Spinal cord (tissue), 10 donors: ENCODE measurements at places on chromosomes 6 and 20. TPM values are rescaled to one million over a fixed set of nuclear protein-coding genes. Genes with fewer than 3 reads are reported as not detected.

- DNase-seq: no peak
Observed at GRCh38 chr6:52374247-52374646, 12.3 kb downstream of the PAQR8 start.

DNA sequence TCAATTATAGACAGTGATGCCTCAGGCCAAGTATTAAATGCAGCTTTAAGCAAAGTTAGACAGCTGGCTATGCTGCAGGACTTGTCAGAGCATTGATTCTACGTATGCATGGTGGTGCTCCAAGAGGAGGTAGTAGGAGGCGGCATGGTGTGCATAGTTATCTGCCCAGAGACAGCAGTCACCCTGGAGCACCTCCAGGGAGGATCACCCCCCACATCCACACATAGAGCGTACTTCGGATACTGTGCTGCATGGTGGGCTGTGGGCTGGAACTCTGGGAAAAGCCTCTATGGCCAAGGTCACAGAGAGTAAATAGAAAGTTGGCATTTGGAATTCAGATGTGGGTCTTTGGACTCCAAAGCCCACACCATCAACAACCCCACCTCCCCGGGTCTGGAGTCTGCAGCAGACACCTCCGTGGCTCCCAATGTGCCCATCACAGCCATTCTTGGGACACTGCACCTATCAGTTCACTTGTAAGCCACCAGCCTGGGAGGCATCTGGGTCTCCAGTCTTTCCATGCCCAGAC lies 64.5 kb upstream of the STX16 start:
- no peak for DNase-seq

Gene ZC2HC1B
- 0.17 TPM for total RNA-seq

Gene PERP
- total RNA-seq: 7.3 TPM

GRCh38 chr20:731891-732560 lies 36.3 kb downstream of the SLC52A3 start:
- no peak for DNase-seq

DNA sequence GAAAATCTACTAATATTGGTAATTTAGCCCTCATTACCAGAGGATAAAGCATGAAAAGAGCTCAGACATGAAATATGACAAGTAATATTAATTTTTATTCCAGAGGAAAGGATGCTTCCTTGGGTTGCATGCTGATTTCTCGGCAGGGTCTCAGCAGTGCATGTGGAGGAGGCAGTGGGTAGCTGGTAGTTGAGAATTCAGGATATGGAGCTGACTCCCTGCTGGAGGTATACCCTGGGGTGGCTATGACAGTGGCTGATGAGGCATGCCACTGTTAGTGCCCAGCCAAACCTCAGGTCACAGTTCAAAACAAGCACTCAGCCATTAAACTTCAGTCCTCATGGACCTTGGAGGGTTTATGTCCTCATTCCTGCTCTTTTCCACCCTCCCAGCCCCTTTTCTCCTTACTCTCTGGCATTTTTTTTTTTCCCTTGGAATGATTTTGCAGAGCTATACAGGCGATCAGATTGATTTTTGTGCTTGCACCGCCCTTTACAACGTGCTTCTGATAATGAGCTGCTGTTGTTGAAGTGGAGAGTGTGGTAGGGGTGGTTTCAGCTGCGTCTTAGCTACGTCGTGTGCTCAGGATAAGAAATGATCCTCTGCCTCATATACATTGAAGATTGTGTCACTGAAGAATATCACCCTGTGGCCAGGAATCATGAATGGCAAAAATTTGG lies 761.9 kb upstream of the MMS22L start:
- DNase-seq: no peak

Gene PEX3
- 33.4 TPM for total RNA-seq

- no peak for DNase-seq
Observed at GRCh38 chr20:826695-827323, 6.7 kb upstream of the FAM110A start.
